ENCODE measurements at places on chromosomes 4 and X.

DNA sequence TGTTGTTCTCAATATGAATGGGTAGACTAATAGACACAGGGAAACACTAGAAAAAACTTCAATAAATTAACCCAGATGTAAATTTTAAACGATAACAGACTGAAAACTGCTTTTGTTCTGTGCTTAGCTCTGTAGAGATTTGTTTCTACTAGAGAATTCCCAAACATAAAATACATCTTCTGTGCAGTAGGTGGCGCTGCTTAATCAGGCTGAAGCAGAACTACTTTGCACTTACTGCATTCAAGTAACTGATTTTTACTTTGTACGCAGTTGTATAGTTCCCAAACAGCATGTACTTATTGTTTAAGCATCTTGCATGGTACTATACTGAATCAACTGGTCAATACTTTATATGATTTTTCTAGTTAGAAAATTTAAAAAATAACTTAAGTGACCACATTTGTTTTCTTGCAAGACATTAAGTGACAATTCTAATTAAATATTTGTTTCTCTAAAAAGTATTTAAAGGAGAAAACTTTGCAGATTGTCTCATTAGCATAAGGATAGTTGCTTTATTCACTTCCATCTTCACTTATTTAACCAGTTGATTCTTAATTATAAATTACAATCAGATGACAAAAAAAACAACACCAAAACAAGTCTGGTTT is 490.6 kb downstream of the IL15 start:
- DNase-seq, result peak; percentile 71

DNA sequence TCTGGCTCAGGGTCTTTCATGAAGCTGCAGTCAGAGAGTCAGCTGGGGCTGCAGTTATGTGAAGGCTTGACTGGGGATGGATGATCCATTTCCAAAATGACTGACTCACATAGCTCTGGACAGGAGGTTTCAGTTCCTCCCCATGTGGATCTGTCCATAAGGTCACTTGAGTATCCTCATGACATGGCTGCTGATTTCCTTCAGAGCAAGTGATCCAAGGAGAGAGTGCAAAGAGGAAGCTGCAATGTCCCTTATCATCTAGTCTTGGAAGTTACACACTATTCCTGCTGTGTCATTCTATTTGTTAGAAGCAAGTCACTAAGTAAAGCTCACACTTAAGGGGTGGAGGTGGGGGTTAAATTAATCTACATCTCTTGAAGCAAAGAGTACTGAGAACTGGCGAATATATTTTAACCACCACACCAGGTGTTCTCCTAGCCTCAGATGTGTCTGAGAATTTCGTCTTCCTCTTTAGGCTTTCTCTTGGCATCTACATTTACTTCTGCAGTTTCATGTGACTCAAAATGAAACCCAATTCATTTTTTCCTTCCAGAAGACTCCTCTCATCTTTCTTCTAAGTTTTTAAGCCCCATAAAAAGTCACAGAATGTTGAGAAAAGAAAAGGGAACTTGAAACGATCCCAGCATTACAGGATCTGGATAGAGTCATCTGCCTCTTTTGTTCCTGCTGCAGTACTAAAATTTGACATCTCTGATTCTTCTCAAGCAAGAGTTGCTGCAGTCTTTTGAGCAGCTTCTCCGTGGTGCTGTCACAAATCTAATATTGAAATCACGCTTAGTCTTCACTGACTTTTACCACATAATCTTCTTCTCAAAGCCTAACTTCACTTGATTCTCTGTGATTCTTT is 3.8 kb upstream of the GRPR start:
- no peak for DNase-seq

DNA sequence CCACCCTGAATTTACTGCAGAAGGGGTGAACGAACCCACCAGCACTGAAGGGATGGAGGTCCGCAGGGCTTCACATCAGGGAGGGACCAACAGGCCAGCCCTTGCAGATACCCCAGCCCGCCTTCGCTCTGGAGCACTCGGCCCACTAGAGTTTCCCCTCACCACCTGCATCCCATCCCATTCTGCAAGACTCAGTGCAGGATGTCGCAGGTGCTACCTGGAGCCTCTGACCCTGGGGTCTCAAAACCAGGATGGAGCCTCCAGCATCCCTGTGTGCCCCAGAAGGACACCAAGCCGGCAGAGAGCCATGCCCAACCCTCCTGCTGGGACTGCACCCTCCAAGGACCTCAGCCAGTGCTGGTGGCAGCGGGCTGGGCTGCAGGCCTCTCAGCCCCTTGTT is 57.6 kb upstream of the ADRA2C start:
- no peak for DNase-seq

DNA sequence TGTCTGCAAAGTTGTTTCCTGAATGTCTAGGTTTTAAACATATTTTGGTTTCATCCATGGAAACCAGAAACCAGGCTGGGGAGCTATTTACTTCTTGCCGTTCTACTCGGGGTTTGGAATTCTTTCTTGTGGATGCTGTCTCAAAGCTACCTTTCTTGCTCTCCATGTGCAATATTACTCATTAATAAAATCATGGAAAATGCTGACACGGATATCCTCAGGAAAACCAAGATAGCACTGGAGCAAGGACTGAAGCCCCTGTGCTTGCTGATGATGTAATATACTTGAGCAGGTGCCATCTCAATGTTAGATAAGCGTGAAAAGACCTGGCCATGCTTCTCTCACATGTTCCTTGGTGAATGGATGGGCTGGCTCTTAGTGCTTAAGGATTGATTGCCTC is 41.5 kb upstream of the HPF1 start:
- no peak for DNase-seq

Measured in renal pelvis (tissue), 12 donors.